Activated CD8-positive, alpha-beta memory T cell treated with anti-CD3 and anti-CD28 coated beads for 48 hours (primary cell): ENCODE measurements at places on chromosomes 16 and 17.

- DNase-seq, result no peak
These were observed 6.4 kb downstream of the SYT17 start for GRCh38 chr16:19174478-19174877.

DNA sequence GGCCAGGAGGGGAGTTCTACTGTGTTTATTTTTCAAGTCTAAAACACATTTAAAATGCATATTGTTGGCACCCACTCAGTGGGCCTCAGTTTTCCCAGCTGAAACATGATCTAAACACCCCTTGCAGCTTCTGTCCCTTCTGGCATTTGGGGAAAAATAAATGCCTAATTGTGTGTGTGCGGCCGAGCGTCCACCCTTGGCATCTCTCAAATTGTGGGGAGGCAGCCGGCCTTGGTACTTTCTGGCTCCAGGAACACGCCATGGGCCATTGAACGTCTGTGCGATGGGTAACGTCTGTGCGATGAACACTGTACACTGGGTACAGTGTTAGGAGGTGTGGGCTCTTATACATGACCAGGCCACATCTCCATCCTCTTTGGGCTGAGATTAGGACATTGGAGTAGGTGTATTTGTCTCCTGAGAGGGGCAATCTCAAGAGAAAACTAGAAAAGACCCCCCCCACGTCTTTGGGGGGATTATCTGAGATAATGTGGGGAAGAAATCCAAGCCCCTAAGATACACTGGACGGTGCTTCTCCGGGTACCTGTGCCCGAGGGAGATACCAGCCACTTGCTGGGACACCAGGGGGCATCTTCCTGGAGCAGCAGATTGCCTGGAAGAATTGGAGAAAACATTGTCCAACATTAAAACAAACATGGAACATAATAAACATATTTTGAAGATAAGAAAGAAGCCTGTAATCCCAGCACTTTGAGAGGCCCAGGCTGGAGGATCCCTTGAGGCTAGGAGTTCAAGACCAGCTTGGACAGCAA, 54.9 kb downstream of the RAB11FIP4 start:
- no peak for DNase-seq

GRCh38 chr17:35192708-35193107, 1.5 kb downstream of the SLC35G3 start:
- no peak for DNase-seq

- DNase-seq, result no peak
These were observed 26.1 kb upstream of the COG7 start for GRCh38 chr16:23479138-23479537.

GRCh38 chr16:1487395-1488053, 1.2 kb downstream of the PTX4 start:
- DNase-seq, result no peak

GRCh38 chr16:50292566-50292948, 26.2 kb downstream of the ADCY7 start:
- no peak for DNase-seq

- no peak for DNase-seq
These were observed 852 bp downstream of the MARVELD3 start for GRCh38 chr16:71626858-71627213.

- no peak for DNase-seq
These were observed 68.0 kb upstream of the SIAH1 start for GRCh38 chr16:48452991-48453760.

DNA sequence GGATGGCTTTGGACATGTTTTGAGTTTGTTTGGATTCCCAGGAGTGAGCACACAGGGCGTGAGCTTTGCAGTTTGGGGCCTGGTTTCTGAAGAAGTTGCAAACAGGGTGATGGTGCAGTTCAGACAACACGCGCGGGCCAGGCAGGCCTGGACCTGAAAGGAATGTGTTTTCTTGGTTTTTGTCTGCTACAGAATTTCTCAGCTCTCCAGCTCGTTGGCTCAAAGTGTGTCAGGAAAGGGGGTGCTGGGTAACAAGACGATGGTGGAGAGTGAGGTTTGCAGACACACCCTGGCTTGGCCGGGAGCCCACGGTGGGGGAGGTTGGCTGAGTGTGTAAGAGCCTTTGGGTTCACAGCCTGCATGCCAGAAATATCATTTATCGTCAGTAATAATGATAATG, 82.3 kb downstream of the CMIP start:
- no peak for DNase-seq

GRCh38 chr17:78708510-78708973, 73.5 kb downstream of the CYTH1 start:
- DNase-seq, result no peak

- peak; percentile 71 for DNase-seq
These were observed 27.8 kb downstream of the GNPTG start for GRCh38 chr16:1379304-1380076.

GRCh38 chr17:72661945-72662826, 430.3 kb downstream of the SLC39A11 start:
- no peak for DNase-seq

- DNase-seq, result no peak
These were observed 257.3 kb downstream of the CA10 start for GRCh38 chr17:51901242-51901641.

- no peak for DNase-seq
These were observed 27.0 kb upstream of the MPRIP start for GRCh38 chr17:17015230-17015629.

DNA sequence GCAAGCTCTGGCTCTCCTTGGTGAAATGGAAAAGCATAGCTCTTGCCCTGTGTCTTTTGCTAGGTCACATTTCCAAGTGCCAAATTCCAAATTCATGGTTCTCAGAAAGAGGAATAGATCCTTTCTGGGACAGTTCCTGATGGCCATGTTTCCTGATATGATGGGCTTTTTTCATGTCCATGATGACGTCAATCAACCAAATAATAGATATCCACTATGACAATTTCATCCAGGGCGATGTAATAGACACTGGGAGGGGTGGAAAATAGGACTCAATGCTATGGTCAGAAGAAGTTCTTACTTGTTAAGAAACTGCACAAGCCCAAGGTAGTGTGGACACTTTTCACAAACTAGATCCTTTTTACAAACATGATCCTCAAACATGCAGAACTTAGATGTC, 549 bp upstream of the KRT33A start:
- no peak for DNase-seq

DNA sequence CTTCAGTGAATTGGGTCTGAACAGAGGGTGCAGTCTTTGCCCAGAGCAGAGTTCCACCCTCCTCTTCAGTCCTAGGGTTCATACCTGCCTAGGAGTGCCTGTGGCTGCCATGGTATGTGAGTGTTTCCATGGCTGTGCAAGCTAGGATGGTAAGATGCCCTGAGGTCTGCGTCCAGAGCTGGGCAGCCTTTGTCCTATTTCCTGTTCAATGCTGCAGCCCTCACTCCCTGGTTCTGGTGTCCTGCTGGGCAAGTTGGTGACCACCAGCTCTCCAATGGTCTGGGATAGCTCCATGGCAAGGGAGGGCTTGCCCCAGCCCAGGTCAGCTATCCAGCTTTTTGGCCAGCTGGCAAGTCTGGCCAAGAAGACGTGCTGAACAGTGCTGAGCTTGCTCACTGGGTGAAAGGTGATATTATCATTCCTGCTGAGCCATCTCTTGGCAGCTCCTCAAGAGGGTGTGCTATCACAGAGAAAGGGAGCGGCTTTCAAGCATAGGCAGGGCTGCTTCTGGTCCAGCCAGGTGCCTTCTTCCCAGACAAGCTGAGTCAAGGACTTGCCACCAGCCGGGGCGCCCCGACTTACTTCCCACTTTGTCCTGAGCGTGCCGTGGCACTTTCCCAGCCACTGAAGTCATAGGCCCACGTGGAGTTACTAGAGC, 13.0 kb upstream of the NFATC3 start:
- DNase-seq, result no peak

DNA sequence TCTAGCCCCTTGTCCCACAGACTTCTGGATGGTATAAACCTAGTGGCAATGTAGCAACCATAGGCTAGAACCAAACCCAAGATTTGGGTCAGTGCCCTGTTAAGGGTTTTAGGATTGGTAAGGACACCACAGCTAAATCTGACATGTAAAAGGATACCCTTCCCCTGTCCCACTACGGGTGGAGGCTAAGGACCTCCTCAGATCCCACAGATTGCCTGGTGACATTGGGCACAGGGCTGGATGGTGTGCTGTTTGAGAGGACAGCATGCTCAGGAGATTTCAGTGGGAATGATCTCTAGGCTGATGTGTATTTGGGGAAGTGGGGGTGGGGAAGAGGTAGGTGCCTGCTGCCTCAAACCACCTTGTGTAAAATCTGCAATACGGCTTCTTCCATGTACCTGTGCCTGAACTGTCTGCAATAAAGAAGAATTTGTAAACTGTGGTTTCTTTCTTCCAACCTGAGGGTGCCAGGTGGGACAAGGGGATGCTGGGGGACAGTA, 671 bp upstream of the EDC4 start:
- no peak for DNase-seq

- DNase-seq, result no peak
These were observed 29.0 kb downstream of the RNF213 start for GRCh38 chr17:80289616-80290015.

GRCh38 chr17:7889166-7889955, 772 bp downstream of the CHD3 start:
- DNase-seq, result no peak
